Cardiac septum (tissue), 1 donor: ENCODE measurements at places on chromosomes 2 and 18.
A peak's percentile ranks its signal among the peaks of the same experiment; 100 is the strongest.

DNA sequence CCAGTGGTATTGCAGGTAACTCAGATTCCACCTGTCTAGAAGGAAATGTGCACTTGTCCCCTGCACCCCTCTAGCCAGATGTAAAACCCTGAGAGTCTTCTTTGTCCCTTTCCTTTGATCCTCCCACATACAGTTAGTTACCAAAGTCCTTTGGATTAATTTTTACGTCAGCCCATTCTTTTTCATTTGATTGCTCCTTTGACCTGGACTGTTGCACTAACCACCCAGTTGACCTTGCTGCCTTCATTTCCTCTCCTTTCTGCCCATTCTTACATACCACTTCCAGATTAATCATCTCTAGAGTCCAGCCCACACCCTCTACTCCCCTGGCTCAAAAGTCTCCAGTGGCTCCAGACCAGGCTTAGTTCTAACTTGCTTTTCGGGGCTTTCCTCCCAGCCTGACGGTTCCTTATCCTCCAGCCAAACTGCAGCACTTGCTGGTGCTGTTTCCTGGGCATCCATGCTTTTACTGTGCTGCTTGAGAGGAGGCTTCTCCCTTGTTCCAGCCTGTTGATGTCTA is 99.3 kb downstream of the SPTBN1 start:
- no peak for DNase-seq

DNA sequence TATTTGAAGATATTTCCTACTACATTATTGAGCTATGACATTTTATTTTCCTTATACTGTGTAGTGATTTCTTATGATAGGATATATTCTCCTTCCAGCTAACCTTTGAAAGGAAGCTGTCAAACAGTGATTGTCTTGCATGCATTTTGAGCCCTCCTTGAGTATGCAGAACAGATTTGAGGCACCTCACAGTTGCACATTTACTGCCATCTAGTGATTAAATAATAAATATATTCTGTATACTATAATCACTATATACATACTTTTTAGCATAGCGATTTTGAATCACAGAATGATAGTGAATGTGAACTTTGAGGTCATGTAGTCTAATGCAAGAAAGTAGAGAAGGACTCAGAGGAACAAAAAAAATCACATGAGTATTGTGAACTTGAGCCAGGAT is 268.4 kb upstream of the CDH19 start:
- DNase-seq = no peak

DNA sequence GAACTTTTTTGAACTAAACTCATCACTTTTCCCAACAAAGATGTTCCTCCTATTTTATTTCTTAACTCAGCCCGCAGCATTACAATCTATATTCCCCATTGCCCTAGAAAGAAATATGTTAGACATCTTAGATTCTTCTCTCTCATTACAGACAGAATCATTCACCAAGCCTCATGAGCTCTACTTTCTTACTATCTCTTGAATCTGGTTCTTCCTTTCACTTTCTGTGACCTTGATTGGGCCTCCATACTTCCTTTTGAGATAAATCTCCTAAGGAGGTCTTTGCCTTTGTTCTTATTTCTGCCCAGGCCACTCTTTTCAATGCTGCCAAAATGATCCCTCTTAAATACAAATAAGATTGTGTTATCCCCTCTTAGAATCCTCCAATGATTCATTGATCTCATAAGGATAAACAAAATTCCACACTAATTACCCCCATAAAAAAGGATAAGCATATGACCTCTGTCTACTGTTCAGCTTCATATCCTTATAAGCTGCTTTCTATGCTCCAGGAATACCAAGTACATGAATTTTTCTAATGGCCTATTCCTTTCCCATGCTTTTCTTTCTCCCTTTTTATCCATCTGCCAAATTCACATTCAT is 400.0 kb downstream of the ARHGAP15 start:
- DNase-seq = no peak

DNA sequence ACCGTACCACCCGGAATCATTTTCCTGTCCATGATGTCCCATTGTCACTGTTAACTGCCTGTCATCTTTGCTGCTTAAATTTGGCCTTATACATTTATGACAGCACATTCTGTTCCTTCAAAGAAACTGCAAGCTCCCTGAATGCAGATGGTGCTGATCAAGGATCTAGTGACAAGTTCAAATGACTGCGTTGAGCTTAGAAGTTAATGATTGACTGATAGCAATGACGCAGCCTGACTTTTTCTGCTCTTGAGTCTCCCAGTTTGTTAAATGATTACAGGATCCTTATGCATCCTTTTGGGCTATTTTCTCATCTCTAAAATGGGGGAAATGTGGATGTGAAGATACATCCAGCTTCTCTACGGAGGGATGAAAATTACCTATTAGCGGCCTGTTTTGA is 159.0 kb downstream of the DCC start:
- DNase-seq = no peak

- peak; percentile 78 for DNase-seq
Measured at GRCh38 chr2:86704459-86704971, 15.6 kb upstream of the RMND5A start.

GRCh38 chr2:20738772-20739171 is 71.8 kb downstream of the GDF7 start:
- DNase-seq = no peak

DNA sequence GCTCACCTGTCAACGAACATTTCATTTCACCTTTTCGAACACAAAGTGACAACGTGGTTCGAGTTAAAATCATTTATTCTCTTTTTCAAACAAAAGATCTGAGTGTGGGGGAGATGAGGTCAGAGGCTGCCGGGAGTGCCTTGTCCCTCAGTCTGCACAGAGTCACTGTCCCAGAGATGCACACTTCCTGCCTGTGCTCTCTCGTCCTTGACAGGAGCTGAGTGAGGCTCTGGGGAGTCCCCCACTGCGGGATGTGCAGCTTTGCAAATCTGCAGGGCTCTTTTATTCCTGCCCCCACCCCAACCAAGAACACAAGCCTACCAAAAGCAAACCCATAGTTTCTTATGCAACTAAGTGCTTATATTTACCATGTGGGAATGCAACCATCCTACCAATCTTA is 497.8 kb downstream of the EIPR1 start:
- no peak for DNase-seq

- DNase-seq = no peak
Measured at GRCh38 chr2:165745916-165746315, 48.1 kb downstream of the GALNT3 start.

GRCh38 chr2:133530645-133531044 is 37.6 kb downstream of the NCKAP5 start:
- no peak for DNase-seq

- no peak for DNase-seq
Measured at GRCh38 chr2:190759749-190760213, 110.9 kb downstream of the NAB1 start.

DNA sequence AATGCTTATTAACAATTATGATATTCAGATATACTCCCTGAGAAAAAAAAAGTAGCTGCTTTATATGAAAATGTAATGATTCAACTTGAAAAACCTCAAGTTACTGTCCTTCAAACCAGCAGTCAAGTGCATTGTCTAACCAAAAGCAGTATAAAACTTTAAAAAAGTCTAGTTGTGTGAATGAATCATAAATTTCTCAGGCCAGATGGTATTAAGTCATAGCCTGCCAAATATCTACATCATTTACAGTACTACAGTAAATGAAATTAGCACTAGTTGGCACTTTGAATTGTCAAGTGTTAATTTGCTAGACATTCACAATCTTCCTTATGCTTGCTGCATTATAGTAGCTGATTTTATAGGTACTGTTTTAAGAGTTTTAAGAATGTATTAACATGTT is 85.9 kb downstream of the CBLN2 start:
- DNase-seq = no peak

DNA sequence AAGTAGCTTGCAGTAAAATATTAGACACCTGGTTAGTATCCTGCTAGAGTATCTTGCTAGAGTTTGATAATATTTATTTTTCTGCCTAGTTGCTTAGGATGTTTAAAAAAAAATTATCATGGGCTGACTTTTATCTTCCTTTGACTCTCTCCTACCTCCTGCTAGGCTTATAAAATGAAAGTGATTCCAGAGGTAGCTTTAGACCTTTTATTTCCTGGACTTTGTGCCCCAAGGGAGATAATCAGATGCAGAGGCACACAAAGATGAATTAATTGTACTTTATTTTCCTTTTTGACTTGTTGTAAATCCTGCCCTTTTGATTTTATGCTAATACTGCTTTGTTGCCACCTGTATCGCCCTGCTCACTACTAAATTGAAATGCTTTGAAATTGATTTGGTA is 130.7 kb downstream of the WDSUB1 start:
- DNase-seq = no peak

GRCh38 chr2:9824441-9824840 is 18.8 kb upstream of the TAF1B start:
- DNase-seq = no peak

DNA sequence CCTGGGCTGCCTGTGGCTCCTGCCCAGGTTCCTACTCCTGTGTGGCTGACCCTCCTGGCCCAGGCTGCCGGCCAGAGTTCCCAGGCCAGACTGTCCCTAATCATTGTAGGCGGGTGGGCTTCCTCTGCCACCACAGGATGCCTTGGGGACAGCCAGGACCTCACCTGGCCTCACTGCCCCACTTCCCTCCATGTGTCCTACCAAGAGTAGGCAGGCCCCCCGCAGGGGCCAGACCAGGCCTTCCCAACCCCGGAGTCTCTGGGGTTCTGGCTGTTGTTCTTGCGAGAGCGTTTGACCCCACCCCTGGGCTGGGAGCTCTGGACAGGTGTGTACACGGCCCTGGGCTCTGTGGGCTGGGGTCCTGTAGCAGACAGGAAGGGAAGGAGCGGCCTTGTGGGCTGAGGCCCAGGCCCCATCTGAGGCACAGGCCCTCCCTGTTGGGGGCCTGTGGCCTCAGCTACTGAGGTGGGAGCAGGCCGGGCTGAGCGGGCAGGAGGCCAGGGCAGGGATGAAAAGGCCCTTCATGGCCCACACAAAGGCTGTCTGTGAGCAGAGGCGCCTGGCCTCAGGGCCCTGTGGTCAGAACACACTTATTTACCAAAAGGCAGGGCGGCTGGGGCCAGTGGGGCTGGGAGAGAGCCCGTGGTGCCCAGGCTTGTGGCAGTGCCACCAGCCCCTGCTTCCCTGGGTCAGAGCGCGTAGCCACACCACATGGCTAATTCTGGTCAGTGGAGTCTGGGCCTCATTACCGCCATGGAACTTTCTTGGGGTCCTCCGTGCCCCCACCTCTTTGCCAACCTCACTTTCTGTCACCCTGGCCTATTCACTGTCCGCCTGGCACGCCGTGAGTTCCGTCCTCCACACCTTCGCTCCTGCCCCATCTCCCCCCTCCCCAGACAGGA is 2.0 kb downstream of the SNORC start:
- peak; percentile 69 for DNase-seq

GRCh38 chr2:240646900-240647502 is 21.7 kb downstream of the GPR35 start:
- DNase-seq = no peak

DNA sequence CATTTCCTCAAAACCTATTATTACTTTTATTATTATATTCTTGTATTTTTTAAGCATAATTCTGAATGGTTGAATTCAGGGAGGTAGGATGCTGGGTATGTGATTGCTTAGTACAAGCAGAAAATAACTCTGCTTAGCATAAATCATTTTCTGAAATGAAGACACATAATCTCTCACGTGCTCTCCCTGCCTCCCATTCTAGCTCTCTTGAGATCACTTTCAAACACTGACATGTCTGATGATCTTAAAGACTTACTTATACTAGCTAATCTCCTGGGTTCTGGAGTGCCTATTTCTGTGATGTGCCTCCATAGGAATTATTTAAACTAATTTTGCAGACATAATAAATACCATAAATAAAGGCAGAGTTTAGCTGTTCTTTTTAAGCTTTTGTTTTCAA is 1136.0 kb downstream of the SUCLG1 start:
- no peak for DNase-seq

- no peak for DNase-seq
Measured at GRCh38 chr2:120020554-120020953, 7.7 kb downstream of the EPB41L5 start.

- no peak for DNase-seq
Measured at GRCh38 chr2:12732651-12733050, 15.9 kb downstream of the TRIB2 start.

DNA sequence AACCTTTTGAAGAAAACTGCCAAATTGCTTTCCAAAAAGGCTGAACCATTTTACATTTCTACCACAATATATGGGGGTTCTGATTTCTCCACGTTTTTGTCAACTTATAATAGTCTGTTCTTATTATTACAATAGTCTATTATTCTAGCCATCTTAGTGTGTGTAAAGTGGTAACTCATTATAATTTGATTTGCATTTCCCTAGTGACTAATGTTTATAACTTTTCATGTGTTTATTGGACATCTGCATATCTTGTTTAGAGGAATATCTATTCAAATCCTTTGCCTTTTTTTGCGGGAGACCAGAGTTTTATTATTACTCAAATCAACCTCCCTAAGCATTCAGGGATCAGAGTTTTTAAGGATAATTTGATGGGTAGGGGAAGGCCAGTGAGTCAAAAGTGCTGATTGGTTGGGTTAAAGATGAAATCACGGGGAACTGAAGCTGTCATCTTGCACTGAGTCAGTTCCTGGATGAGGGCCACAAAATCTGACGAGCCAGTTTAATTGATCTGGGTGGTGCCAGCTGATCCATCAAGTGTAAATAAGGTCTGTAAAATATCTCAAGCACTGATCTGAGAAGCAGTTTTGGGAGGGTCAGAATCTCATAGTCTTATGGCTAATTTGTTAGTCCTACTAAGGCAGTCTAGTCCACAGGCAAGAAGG is 303.4 kb upstream of the NCKAP5 start:
- no peak for DNase-seq

GRCh38 chr2:159613651-159614285 is 2.6 kb downstream of the BAZ2B start:
- no peak for DNase-seq

- no peak for DNase-seq
Measured at GRCh38 chr2:114192362-114192761, 250.1 kb upstream of the DPP10 start.

DNA sequence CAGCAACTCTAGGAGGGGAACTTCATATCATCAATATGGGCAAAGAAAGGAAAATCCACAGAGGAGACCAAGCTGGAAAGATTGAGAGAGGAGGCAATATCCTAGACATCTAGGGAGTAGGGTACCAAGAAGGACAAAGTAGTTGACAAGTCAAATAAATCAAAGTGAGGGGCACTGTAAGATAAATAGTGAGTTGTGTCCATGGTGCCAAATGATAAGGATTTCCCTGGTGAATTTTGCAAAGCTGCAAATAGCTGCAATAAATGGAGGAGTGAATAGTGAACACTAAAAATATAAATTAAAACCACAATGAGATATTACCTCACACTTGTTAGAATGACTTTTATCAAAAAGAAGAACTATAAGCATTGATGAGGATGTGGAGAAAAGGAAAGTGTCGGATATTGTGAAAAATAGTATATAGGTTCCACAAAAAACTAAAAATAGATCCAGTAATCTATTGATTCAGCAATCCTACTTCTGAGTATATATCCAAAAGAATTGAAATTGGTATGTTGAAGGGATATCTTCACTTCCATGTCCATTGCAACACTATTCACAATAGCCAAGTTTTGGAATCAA is 258.2 kb upstream of the FN1 start:
- DNase-seq = no peak

- no peak for DNase-seq
Measured at GRCh38 chr2:145653553-145653952, 1133.6 kb upstream of the ZEB2 start.
